Dermis blood vessel endothelial cell (primary cell): ENCODE measurements at places on chromosomes 1 and 21. TPM values are rescaled to one million over a fixed set of nuclear protein-coding genes. Genes with fewer than 3 reads are reported as not detected.

DNA sequence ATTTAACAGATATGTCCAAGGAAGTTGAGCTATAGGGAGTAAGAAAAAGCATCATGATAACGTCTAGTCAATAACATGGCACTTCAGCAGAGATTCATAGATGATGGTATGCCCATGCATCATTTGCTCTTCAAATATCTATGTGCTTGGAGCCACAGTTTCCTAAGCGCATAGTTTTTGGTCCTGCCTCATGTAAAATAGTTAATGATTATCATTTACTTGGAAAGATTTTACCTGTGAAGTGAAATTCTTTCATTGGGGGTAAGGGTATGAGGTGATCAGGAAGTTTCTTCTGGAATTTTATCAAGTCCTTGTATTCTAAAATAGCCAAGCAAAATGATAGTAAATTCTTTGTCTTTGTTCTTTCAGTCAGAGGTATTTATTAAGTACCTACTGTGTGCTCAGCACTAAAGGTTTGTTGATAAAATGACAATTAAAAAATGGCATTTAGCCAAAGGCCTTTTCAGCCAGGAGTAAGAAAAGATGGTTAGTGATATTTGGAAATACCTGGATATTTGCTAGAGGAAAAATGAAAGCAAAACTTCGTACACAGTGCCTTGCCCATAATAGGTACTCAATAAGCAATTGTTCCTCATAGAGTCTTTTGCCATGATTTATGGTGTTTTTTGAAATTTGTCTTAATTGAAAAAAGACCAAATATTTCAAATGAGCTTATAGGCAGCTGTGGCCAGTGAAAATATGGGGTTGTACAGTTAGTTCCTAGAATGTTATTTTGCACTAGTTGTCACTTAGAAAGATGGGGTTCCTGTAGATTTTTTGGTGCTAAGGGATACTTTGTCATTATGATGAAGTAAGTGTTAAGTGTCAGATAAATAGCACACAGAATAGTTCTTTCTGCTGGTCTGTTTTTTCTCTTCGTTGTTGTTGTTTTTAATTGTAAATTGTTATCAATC is 13.1 kb downstream of the PDIK1L start:
- DNase-seq = no peak

DNA sequence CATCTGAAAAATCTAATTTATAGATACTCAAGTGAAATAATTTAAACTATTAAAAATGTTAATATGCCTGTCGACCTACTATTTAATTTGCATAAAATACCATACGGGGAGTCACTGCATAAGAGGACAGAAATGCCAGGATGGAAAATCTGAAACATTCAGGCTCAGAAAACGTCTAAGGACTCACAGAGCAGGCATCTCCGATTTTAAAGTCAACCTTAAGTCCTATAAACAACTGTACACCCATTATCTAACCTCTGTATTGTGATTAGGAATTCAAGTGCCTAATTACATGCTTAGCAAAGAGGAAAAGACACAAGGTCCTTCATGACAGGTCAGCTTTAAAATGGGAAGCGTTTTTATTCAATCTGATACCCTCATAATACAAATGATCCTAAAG is 49.2 kb downstream of the ZBTB18 start:
- DNase-seq = no peak

GRCh38 chr1:41396084-41396483 is 34.9 kb downstream of the FOXO6 start:
- DNase-seq = peak; percentile 20

Gene PTPRF
- 108 and 353 TPM in 2 replicates for total RNA-seq

Gene BCL10
- 58.4 and 77.9 TPM in 2 replicates for total RNA-seq

Gene LGR6
- total RNA-seq = not detected in 2 replicates

DNA sequence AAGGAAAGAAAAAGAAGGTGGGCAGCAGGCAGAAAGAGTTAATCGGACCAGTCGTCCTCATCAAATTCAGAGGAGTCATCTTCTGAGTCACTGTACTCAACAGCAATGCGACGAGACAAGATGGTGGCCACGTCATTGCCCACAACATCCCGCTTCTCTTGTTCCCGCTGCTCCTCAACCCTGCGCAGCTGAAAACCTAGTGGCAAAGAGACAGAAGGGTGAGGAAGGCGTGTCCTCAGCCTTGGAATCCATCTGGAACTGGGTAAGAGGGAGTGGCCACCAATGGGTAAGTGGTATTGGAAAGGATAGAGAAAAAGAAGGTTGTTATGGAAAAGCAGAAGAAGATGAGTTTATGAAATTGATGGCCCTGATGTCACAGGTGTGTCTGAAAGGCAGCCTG is 15.7 kb downstream of the GPR3 start:
- DNase-seq = no peak

GRCh38 chr1:50610563-50610962 is 187.3 kb upstream of the DMRTA2 start:
- no peak for DNase-seq

Gene MSH4
- 0.14 and 0.34 TPM in 2 replicates for total RNA-seq

Gene TACSTD2
- total RNA-seq = 43.9 and 48.0 TPM in 2 replicates

DNA sequence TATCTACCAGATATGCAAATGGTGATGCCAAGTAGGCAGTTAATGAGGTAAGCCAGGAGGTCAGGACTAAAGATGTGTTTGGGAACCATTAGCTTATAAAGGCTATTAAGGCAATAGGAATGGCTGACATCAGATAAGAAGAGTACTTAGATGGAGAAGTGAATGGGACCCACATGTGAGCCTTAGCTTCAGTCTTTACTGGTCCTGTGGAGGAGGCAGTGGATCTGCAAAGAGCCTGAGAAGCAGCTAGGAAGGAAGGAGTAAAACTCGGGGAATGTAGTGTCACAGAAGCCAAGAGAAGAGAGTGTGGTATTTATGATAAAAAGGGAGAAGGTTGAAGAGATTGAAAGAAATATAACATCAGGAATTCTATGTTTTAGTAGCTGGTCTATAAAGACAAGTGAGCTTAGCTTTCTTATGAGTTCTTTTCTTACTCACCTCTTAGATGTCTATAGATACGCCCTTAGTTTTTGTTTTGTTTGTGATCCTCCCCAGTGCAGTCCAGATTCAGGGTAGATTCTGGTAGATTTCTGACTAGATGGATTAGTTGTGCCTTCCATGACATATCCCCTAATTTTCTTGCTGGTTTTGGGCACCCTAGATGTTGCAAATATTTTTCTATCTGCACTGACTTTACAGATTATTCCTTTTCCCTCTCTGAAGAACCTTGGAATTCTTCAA is 39.4 kb downstream of the SLAMF6 start:
- no peak for DNase-seq

Gene ECM1
- total RNA-seq = 0.19 and 0.34 TPM in 2 replicates

- no peak for DNase-seq
These were observed 4.8 kb upstream of the SLC35D1 start for GRCh38 chr1:67058761-67059160.

- peak; percentile 90 for DNase-seq
These were observed 31.9 kb downstream of the SERINC2 start for GRCh38 chr1:31444725-31445448.

Gene TFAP2E
- total RNA-seq = 0.14 and 0.17 TPM in 2 replicates

Gene FMO1
- not detected in 2 replicates for total RNA-seq

DNA sequence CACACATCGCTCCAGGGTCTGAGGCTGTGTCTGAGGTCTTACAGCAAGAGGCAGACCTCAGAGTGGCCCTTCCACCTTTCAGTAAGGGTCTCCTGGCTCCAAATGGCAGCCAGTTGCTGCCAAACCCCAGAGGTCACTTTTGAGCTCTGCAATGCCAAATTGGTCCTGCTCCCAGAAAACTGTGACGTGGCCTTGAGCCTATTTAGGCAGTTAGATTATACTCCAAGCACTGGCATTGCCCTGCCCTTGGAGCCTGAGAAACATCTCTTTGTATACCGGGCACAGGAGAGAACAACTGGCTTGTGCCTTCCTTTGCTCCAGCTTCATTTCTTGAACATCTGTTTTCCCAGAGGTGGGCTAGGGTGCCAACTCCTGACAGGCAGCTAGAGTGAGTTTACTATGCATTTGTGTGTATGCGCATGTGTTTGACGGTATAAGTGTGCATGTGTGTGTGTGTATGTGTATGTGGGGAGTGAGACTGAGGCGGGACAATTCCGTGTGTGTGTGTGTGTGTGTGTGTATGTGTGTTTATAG is 134.5 kb downstream of the IER5 start:
- DNase-seq = no peak

Gene GABRD
- total RNA-seq = 0.33 and 0.51 TPM in 2 replicates

Gene CENPF
- 22.3 and 123 TPM in 2 replicates for total RNA-seq

DNA sequence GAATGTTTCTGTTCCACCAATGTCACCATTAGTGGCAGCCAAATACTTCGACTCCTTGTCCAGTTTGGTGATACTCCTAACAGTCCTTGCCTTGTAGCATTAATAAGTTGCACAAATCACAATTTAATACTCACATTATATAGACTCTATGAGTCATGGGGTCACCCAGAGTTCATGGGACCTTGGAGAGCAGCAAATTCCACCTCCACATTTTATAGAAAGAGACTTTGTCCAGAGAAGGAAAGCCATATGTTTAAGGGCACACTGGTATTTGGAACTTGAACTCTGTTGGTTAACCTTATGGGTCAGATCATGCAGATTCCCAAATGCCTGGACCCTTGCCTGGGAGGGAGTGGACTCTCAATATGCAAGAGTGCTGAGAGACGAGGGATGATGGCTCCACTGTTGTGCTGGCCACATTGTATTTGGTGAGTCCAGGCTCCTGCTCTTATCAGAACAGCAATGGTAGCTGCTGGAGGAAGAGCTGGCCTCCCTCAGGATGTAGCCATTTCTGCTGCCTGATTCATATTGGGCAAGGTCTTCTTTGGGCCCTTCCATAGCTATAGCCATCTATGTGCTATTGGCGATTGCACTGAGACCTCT is 30.6 kb downstream of the DNAJC6 start:
- peak; percentile 29 for DNase-seq

Gene CYP4A11
- total RNA-seq = not detected in 2 replicates

Gene SDHC
- total RNA-seq = 20.1 and 34.2 TPM in 2 replicates

DNA sequence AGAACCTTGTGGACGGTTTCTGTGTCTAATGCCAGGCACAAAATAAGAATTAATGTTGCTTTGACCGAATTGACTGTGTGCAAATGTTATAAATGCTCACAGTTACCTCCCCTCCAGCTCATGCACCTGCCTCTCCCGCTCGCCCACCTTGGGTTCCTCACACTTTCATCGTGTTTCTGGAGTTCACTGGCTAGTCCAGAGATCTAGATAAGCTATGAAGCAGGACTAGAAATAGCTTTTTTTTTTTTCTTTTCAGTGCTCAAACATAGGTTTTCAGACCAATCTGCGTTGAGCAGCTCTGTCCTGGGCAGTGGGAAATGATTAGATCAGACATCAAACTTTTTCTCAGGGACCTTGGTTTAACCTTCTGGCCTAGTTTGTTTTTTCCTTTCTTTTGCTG is 11.1 kb downstream of the TENT5C start:
- DNase-seq = no peak

- peak; percentile 73 for DNase-seq
These were observed 23.5 kb downstream of the ASB17 start for GRCh38 chr1:75908717-75909152.

GRCh38 chr1:226688808-226689207 is 50.3 kb downstream of the ITPKB start:
- DNase-seq = no peak

Gene C4BPA
- under 0.01 TPM in 1 of 2 replicates, not detected in the other for total RNA-seq

DNA sequence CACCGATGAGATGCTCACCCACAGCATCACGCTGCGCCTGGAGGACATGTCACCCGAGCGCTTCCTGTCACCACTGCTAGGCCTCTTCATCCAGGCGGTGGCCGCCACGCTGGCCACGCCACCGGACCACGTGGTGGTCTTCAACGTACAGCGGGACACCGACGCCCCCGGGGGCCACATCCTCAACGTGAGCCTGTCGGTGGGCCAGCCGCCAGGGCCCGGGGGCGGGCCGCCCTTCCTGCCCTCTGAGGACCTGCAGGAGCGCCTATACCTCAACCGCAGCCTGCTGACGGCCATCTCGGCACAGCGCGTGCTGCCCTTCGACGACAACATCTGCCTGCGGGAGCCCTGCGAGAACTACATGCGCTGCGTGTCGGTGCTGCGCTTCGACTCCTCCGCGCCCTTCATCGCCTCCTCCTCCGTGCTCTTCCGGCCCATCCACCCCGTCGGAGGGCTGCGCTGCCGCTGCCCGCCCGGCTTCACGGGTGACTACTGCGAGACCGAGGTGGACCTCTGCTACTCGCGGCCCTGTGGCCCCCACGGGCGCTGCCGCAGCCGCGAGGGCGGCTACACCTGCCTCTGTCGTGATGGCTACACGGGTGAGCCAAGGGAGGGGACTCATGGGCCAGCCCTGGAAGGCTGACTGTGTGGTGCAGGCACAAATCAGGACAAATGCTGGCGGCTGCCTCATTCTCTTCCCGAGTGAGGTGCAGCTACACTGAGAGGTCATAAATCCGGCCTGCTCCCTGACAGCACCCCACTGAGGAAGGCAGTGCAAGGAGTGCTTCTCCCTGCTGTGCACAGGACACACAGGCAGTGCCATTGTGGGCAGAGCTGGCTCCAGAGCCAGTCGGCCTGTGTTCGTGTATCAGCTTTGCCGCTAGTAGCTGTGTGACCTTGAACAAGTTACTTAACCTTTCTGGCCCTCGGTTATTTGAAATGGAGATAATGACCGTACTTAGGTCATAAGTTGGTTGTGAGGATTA is 9.4 kb downstream of the CELSR2 start:
- no peak for DNase-seq

- DNase-seq = no peak
These were observed 10.3 kb downstream of the NFIA start for GRCh38 chr1:61092642-61093041.

DNA sequence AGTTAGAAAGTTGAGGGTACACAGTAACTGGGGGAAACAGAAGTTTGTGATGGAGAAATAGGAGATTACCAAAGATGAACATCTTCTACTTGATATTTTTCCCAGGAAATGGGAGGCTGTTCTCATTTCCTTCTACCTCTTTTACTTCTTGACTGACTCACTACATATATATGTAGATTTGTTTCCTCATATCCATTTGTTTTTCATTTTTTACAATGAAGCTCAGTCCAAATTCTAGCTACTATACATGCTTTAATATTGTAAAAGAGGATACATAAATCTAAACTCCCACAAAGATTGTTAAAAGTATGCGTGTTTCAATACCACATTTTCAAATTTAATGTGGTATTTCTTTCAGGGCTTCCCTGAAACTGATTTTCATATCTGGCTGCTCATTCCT is 366.6 kb upstream of the NCAM2 start:
- no peak for DNase-seq

Gene TSSK3
- 0.14 TPM in 1 of 2 replicates, not detected in the other for total RNA-seq

DNA sequence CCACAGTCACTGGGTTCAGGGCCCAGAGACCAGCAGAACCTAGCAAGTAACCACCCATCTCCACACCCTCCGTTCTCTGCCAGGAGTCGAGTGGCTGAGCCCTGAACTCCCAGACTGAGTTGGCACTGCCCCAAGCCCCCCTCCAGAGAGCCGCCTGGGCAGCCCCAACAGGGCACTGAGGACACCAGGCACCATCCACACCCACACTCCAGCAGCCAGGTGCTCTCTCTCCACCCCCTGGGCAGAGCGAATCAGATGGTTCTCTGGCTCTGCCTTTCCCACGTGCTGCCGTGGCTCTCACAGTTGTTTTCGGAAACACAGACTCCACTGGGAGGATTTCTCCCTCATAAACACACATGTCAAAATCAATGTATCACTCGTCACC is 13.6 kb downstream of the WDR4 start:
- no peak for DNase-seq

GRCh38 chr1:57134803-57135202 is 169.0 kb upstream of the C8B start:
- no peak for DNase-seq
